ENCODE measurements at places on chromosomes 7 and 10. TPM values are rescaled to one million over a fixed set of nuclear protein-coding genes. Genes with fewer than 3 reads are reported as not detected.

DNA sequence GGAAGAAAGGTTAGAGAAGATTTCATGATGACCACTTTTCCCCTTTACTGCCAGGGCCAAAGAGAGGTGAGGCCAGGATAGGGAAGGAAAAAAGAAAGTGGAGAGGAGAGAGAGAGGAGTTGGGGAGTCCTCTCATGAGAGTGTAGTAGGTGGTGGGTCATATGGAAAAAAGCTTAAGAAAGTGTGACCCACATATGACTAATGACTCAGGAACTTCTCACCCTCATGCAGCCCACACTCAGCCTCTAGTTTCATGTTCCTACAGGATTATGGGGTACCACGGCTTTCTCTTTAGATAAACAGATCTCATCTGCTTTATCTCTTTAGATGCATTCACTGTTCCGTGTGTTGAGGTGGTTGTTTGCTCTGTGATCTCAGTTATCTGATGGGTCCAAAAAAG is 462.5 kb upstream of the IGFBP3 start:
- no peak for DNase-seq

DNA sequence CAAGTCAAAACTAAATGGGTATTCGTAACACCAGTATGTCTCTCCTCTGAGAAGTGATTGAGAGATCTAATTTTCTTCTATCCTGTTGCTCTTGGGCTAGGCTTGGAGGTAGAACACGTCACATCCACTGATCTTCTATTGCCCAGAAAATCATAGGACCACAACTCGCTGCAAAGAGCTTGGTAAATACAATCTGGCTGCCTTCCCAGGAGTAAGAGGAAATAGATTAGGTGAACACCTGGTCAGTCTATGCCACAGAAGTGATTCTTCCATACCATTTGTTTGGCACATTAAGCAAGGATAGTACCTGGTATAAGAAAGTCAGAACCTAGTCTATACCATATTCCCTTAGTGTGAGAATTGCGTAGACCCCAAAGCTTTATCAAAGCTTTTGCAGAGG is 129.3 kb upstream of the PHYHIPL start:
- no peak for DNase-seq

DNA sequence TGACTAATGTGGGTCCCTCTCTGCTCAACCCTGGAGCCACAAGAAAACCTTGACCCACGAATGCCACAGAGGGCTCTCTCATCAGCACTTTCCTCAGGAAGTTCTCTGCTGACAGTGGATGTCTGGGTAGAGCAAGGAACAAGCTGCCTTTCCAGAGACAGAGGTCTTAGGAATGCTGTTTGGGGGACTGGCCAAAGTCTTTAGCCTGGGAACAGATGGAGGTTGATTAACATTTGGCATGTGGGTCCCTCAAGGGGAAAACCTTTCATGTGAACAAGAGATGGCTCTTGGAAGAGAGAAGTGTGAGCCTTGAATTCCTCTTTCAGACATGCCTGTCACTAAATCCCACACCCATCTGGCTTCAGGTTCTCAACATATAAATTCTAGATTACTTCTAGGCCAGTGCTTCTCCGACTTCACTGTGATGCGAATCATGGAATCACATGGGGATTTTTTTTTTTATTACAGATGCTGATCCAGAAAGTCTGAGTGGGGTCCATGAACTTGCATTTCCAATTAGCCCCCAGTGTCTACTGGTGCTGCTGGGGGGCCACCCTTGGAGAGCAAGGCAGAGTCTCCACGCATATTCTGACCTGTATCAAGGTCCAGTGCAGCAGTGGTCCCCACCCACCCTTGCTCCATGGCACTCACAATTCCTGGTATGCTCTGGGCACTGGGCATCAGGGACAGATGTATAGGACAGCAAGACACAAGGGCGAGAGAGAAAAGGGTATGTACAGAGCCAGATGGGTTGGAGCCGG is 360.4 kb downstream of the CXCL12 start:
- DNase-seq, result no peak

GRCh38 chr7:112104120-112104519 is 102.1 kb downstream of the DOCK4 start:
- DNase-seq, result no peak

- DNase-seq, result no peak
These were observed 219.2 kb upstream of the PPP2R2D start for GRCh38 chr10:131681656-131682055.

- peak; percentile 42 for DNase-seq
These were observed 371.8 kb upstream of the KCND2 start for GRCh38 chr7:119900996-119901672.

DNA sequence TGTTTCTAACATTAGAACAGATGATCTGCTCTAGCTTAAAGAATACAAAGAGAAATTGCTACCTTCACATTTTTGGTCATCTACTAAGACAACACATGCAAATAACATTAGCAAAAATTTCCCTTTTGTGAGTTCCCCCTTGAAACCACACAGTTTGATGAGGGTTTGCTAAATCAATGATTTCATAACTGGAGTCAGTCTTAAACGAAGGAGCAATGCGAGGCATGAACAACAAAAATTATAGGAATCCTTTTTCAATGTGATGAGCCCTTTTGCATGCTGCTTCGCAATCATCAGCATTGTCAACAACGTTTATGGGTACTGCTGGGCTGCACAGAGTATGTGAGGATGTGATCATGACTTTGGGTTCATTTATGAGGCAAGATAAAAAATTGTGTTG is 286.4 kb downstream of the C7orf25 start:
- DNase-seq, result no peak

The ERVW-1 gene
- total RNA-seq, result not detected

GRCh38 chr7:100888988-100889750 is at the start of gene UFSP1:
TSS of gene UFSP1 (minus strand) at chr7:100889715. CDS start at chr7:100889271, 444 bp downstream.
- DNase-seq, result peak; percentile 74

- DNase-seq, result no peak
These were observed 1.3 kb downstream of the STAMBPL1 start for GRCh38 chr10:88881320-88881719.

DNA sequence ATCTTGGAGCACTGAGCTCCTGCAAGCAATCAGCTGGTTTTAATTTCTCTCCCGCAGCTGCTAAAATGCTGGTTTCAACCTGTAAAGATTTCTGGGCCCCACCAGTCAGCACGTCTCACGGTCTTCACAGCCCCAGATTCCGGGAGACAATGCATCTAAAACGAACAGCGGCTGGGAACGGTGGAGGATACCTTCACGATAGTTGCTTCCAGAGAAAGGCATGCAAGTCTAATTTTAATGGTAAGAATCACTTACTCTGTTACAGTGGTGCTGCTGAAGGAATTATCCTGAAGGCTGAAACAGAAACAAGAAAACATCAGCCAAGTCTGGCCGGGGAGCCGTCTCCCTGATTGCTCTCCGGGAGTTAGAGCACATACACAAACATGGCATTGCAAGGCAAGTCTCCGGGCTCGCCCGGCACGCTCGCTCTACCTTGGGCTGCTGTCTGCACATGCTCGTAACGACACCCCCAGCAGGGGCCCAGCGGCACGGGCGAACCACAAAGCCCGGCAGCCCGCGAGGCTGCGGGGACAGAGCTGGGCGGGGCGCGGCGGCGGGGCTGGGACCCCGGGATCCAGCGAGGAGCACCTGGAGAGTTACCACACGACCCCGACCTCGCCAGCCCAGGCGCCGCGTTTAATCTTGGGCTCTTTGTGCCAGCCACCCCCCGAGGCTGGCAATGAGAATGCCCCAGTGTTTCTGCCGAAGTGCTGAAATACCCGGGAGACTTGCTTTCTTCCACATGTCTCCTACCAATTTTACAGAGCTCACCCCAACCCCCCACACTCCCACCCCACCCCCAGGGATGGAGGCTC is at the start of gene FAM13C:
Gene FAM13C (minus strand): TSS at position 406 of the 815 bp plus-strand sequence. CDS start 89 bp downstream, at position 317.
- DNase-seq, result peak; percentile 72

The TRIL gene
- 2.3 TPM for total RNA-seq

- DNase-seq, result peak; percentile 76
These were observed 859 bp upstream of the CH25H start for GRCh38 chr10:89207801-89208551.

The HOXA13 gene
- total RNA-seq, result not detected

DNA sequence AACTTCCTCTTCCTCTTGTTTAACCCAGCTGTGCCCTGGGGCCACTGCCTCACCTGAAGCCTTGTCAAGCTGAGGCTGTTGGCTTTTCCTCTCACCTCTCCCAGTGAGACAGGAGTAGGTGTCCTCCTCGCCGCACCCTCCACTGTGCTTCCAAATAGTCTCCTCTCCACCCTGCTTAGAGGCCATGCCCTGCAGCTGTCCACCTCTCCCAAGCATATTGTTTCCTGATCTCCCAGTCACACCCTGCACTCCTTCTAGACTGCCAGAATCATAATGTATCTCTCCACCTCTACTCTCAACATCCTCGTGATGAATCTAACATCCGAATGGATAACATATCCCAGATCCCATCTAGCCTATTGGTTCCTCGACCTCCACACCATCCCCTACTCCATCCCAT is 196.3 kb upstream of the GHITM start:
- no peak for DNase-seq

DNA sequence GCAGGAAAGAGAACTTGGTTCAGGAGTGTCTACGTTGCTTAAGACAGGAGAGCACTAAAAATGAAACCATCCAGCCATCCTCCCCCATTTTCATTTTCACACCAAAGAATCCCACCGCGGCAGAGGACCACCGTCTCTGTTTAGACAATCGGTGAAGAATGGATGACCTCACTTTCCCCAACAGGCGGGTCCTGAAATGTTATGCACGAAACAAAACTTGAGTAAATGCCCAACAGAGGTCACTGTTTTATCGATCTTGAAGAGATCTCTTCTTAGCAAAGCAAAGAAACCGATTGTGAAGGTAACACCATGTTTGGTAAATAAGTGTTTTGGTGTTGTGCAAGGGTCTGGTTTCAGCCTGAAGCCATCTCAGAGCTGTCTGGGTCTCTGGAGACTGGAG is 1.4 kb upstream of the IL6 start:
- DNase-seq, result no peak

- DNase-seq, result no peak
These were observed 28.5 kb downstream of the NUDT1 start for GRCh38 chr7:2270495-2270894.

DNA sequence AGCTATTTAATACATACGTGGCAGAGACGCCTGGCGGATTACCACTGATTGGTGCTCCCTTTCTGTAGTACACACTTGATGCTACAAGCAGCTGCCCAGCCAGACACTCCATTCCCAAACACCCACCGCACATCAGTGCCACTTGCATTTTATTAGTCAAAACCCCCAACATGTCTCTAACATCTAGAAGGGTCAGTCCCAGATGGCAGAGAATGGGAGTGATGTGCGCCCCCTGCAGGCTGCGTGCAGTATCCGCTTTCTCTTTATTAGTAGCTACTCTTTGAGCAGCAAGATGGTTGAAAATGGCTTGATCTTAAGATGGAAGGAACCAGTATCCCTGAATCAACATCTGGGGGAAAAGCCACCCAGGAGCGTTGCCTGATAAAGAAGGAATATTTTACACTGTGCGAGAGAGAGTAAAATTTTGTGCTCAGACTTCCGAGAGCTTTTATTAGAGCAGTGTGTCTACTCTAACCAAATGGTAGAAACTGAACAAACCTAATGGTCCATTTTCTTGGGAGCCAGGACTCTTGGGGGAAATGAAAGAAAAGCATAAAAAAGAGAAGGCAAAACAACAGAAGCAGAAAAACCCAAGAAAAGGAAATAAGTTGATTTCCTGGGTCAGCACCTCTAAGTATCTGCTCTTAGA is 78.3 kb downstream of the ST8SIA6 start:
- DNase-seq, result no peak

The PRRT4 gene
- 2.7 TPM for total RNA-seq

DNA sequence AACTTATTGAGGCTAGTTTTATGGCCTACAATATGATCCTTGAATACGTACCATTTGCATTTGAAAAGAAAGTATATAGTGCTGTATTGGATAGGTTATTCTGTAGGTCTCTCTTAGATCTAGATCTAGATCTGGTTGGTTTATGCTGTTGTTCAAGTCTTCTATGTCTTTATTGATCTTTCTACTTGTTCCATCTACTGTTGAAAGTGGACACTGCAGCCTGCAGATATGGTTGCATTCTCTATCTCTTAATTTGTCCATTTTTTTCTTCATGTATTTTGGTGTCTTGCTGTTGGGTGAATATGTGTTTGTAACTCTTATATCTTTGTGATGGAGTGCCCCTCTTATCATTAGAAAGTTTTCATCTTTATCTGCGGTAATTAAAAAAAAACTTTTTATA is 139.4 kb upstream of the PCDH15 start:
- no peak for DNase-seq

- DNase-seq, result no peak
These were observed 178.1 kb downstream of the TMEM178B start for GRCh38 chr7:141251957-141252356.

DNA sequence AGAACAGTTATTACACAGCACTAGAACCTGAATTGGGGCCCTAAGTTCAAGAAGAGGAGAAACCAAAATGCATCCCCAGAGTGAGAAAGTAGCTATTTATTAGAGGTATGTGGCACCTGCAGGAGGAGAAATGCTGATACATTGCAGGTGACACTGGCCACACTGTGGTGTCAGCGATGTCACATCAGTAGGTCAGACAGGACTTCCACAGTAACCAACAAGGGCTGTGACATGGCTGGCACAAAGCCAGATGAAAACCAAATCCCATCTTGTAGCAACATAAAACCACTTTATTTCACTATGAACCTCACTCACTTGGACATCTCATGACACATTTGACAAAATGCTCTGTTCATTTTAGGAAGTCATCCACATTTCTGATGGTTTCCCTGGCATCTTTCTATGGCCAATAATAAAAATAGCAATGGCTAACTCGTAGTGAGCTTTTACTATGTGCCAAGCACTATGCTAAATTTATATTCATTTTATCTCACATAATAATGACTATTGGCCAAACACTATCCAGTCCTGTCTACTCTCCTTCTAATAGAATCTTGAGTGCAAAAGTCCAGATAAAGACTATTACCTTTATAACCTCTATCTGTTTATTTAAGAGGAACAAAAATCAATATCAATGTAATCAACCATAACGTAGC is 154.2 kb downstream of the TSPAN12 start:
- DNase-seq, result no peak

The FBH1 gene
- 78.1 TPM for total RNA-seq

DNA sequence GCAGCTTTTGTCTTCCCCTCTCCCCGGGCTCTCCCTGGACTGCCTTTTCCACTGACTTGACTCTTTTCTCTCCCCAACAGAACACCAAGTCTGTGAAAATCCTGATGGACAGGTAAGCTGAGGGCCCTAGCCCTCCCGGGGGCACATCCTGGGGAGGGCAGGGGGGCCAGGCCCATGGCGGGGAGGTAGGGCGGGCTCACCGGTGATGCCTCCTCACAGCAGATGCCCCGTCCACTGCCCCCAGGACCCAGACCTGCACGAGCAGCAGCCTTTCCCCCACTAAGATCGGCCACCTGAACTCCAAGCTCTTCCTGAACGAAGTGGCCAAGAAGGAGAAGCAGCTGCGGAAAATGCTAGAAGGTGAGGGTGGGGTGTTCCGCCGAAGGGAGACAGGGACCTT is 11.7 kb downstream of the TRIM8 start:
- DNase-seq, result peak; percentile 50

DNA sequence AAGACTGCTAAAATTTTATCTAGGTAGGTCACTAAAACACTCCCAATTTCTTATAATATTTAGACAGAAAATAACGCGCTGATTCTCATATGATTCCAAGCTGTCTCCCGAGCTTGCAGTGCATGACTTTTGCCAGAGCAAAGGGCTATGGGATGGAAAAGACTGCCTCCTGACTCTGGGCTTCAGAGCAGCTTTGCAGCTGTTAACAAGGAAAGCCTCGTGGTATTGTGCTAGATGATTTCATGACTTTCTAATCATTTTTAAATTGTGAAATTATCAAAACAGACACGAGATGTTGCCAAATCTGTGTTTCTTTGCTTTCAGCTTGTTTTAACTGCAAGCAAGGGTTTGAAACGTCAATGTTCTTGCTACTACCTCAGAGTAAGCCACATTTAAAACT is 238.3 kb downstream of the AGMO start:
- no peak for DNase-seq

Measured in Right ventricle myocardium inferior (tissue), 1 donor.